K562 (cell line): ENCODE measurements at places on chromosomes 5 and 9.

GRCh38 chr5:9009931-9010651, 535.8 kb downstream of the SEMA5A start:
- no peaks in the 10 kb centered on the region for H3K4me1 ChIP-seq
- no peak overlapping the region for H3K27ac ChIP-seq
- H3K36me3 ChIP-seq, result no peaks in the 10 kb centered on the region
- H3K4me3 ChIP-seq, result no peak overlapping the region
- no peaks in the 10 kb centered on the region for H3K27me3 ChIP-seq
- no peak for DNase-seq

- no peak for DNase-seq
- H3K27me3 ChIP-seq, result no peaks in the 10 kb centered on the region
- H3K27ac ChIP-seq, result 0 out of 3 replicates have a peak overlapping the region, but pooled peaks have one; percentile 50
- H3K36me3 ChIP-seq, result no peaks in the 10 kb centered on the region
- no peak overlapping the region for H3K4me3 ChIP-seq
These were observed 4.5 kb upstream of the LCP2 start for GRCh38 chr5:170301981-170302652.

- peak; percentile 67 for DNase-seq
- peak overlapping the region; percentile 72 for H3K4me3 ChIP-seq
- peaks cover 9% of the 10 kb centered on the region; the same call in 1 of the 2 replicates for H3K4me1 ChIP-seq
- no peaks in the 10 kb centered on the region for H3K27me3 ChIP-seq
- H3K27ac ChIP-seq, result peak overlapping the region; percentile 94
- H3K36me3 ChIP-seq, result peaks cover 41% of the 10 kb centered on the region
These were observed 1.2 kb downstream of the RNF14 start for GRCh38 chr5:141969783-141970771.

DNA sequence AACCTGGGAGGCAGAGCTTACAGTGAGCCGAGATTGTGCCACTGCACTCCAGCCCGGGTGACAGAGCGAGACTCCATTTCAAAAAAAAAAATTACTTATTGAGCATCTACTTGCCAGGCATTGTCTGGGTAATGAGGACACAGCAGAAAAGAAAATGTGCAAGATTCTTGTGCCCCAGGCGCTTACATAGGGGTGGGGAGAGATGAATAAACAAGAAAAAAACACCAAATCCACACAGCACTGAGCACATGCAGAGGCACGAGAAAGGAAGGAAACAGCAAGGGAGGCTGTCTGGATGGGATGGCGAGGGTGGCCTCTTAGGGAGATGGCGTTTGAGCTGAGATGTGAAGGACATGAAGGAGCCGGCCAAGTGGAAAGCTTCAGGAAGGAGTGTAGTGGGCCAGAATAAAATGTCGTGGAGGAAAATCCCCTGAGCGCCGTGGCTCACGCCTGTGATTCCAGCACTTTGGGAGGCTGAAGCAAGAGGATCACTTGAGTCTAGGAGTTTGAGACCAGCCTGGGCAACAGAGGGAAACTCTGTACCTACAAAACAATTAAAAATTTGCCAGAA, 13.9 kb downstream of the DYNC2I2 start:
- peaks cover 47% of the 10 kb centered on the region for H3K36me3 ChIP-seq
- no peak overlapping the region for H3K27ac ChIP-seq
- DNase-seq, result no peak
- no peaks in the 10 kb centered on the region; the same call in 1 of the 2 replicates for H3K4me1 ChIP-seq
- no peaks in the 10 kb centered on the region for H3K27me3 ChIP-seq

DNA sequence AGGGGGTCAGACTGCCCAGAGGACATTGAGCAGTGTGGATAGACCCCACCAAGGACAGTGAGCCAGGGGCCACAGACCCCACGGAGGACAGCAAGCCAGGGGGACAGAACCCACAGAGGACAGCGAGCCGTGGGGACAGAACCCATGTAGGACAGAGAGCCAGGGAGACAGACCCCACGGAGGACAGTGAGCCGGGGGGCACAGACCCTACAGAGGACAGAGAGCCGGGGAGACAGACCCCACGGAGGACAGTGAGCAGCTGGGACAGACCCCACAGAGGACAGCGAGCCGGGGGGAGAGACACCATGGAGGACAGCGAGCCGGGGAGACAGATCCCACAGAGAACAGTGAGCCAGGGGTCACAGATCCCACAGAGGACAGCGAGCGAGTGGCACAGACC, 3.4 kb upstream of the ZDHHC11 start:
- no peak overlapping the region for H3K27ac ChIP-seq
- no peak overlapping the region for H3K4me3 ChIP-seq
- H3K27me3 ChIP-seq, result peaks cover 24% of the 10 kb centered on the region
- no peaks in the 10 kb centered on the region for H3K36me3 ChIP-seq
- DNase-seq, result no peak

DNA sequence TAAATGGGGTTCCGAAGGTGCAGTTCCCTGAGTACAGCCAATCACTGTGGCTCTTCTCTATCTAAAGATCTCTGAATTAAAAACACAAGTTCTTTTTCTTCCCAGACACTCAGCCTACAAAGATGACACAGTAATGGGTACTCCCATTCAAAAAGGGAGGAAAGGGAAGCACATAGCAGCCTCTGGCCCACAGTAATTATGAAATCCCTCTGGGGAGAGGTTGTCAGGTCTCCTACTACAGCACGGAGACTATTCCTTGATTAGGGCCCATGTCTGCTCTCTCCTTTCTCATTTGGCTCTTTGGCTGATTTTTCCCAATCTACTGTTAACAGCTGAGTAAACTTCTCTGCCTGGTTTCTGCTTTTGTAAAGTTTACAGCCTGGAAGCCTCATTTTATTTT, 62.0 kb upstream of the RANBP3L start:
- H3K27me3 ChIP-seq, result no peaks in the 10 kb centered on the region
- H3K36me3 ChIP-seq, result no peaks in the 10 kb centered on the region
- H3K27ac ChIP-seq, result no peak overlapping the region
- H3K4me3 ChIP-seq, result no peak overlapping the region

DNA sequence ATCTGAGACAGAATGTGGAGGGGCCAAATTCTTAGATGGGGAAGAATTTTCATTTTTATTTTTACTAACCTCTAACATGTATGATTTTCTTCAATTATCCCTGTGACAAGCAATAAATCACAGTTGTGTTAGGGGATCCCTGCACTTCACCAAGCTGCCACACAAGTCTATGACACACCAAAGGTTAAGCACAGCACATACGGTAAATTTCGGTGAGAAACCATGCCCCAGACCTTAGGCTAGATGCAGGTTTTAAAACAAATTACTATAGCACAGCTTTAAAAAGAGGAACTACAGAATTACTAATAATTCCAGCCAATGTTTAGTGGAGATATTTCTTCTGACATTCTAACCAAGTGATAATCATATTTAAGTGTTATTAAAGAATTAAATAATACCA, 175.7 kb upstream of the RORB start:
- DNase-seq, result no peak
- no peaks in the 10 kb centered on the region for H3K27me3 ChIP-seq
- no peaks in the 10 kb centered on the region for H3K4me1 ChIP-seq

GRCh38 chr9:130672933-130673615, 8.7 kb downstream of the PRDM12 start:
- peaks cover 2% of the 10 kb centered on the region; the same call in 2 of the 3 replicates for H3K27me3 ChIP-seq
- peaks cover 6% of the 10 kb centered on the region for H3K4me1 ChIP-seq
- H3K36me3 ChIP-seq, result no peaks in the 10 kb centered on the region

- no peak overlapping the region for H3K4me3 ChIP-seq
- DNase-seq, result no peak
- H3K36me3 ChIP-seq, result no peaks in the 10 kb centered on the region
These were observed 194.3 kb upstream of the VLDLR start for GRCh38 chr9:2427120-2427891.

DNA sequence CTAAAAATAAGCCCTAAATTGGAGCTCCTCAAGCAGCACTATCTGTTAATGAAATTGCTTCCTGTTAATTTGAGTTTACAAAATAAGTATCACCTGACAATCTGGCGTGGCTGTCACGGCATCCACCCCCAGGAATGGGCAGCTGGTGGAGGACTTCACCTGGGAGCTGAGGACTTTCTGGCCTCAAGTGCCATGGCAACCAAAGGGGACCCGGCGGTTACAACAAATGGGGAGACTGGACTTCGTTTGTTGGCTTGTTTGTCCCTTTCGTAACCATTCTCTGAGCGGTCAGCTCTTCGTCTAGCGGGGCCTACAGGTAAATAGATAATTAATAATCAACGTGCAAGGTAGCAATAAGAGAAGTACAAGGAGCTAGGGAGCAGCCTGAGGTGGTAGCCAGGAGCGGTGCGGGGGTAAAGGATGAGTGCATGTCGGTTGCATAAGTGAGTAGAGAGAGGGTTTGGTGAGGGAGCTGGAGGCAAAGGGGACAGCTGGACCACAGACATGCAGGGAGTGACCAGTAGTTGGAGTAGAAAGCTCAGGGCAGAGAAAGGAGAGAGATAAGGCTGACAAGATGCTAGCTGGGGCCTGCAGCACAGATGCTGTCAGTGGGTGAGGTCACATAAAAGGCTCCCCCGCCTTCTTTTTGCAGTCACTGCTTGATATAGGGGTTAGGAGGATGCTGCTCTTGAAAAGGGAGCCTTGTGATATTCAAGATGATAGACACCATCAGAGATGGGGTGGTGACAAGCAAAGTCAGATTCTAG, 62.5 kb downstream of the HSPA4 start:
- no peaks in the 10 kb centered on the region; the same call in 2 of the 3 replicates for H3K4me1 ChIP-seq
- no peak overlapping the region for H3K4me3 ChIP-seq
- DNase-seq, result no peak
- no peak overlapping the region for H3K27ac ChIP-seq
- H3K27me3 ChIP-seq, result peaks cover 18% of the 10 kb centered on the region; the same call in 2 of the 3 replicates

DNA sequence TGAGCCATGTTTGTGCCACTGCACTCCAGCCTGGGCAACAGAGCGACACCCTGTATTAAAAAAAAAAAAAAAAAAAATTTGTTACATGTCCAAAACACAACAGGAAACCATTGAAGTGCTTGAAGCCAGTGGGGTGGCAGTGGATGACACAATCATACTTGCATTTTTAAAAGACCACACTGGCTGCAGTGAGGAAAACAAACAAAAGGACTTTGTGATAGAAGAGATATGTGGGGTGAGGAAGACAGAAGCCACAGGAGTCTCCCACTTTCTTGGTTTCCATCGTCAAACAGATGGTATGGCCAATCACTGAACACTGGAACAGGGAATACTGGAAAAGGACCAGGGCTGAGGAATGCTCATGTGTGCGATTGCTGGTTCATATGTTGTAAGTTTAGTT, 20.9 kb upstream of the COMMD10 start:
- no peak overlapping the region for H3K4me3 ChIP-seq
- no peaks in the 10 kb centered on the region; the same call in 1 of the 2 replicates for H3K27me3 ChIP-seq
- no peak overlapping the region for H3K27ac ChIP-seq
- no peak for DNase-seq

DNA sequence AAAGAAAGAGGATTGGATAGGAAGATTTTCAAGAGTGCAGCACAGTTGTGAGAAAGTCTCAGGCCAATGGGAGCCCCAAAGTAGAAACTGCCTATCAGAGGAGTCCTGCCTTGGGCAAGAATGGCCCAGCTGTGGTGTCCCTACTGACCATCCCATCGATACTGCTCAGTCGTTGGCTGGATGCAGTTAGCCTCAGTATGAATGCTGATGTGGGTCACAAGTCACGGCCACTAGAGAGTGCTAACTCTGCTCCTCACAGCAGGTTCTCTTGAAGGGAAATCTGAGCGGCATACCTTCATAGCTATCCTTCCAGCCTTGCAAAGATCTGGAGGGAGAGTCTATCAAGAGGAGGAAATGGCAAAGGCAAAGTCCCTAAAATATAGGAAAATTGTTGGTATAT, 11.6 kb upstream of the CETN3 start:
- DNase-seq, result no peak
- no peak overlapping the region for H3K27ac ChIP-seq
- H3K4me3 ChIP-seq, result no peak overlapping the region
- H3K36me3 ChIP-seq, result no peaks in the 10 kb centered on the region
- no peaks in the 10 kb centered on the region for H3K4me1 ChIP-seq

DNA sequence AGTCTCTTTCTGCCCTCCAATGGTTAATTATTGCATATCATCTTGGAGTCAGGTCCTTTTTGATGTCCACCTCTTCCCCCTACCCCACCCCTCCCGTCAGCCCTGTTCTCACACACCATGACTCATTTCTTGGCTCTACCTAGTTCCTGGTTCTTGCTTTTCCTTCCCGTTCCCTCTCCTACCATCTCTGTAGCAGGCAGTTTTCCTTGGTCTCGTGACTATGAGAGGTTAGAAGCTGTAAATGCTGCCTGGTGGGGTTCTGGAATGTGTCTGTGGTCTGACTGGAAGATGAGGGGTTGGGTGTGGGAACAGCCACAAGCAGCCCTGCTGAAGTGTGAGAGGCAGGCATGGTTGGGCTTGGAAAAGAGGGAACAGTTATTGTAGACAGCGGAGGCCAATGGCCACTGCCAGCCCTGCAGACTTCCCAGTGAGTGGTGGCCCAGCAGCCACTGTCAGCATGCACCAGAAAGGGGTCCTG, 18.2 kb downstream of the SLC22A5 start:
- H3K36me3 ChIP-seq, result peaks cover 67% of the 10 kb centered on the region
- peak overlapping the region; percentile 43; the same call in 1 of the 3 replicates for H3K27ac ChIP-seq
- peaks cover 12% of the 10 kb centered on the region; the same call in 1 of the 2 replicates for H3K4me1 ChIP-seq
- H3K27me3 ChIP-seq, result no peaks in the 10 kb centered on the region
